ENCODE measurements at places on chromosomes 1 and 21.

DNA sequence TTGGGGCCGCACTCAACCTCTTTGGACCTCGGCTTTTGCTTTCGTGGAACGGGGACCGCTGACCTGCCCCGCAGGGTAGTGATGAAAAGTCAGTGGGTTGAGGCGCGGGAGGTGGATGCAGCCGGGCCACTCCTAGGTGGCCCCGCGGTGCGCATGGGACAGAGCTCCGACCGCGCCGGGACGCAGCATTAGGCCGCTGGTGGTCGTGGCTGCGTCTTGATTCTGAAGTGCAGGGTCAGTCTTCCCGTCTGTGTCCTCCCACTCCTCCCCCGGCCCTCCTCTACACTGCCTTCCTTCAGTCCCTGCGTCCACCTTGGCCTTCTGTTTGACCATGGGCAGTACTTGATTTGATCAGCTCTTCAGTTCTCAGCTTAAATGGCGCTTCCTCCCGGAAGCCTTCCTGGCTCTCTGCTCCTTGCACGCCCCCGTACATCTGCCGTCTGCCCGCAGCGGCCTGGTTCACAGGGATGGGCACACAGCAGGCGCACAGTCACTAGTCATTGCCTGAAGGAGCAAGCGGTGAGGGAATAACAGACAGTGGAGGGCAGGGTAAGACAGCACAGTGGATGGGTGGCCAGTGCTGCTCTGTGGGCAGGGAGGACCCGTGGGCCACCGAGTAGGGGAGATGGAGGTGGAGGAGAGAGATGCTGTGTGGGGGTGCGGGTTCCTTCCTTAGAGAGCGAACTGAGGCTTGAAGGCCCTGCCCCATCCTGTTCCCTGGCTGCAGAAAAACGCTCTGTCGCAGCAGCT lies 633 bp downstream of the THEMIS2 start:
- no peak for DNase-seq

DNA sequence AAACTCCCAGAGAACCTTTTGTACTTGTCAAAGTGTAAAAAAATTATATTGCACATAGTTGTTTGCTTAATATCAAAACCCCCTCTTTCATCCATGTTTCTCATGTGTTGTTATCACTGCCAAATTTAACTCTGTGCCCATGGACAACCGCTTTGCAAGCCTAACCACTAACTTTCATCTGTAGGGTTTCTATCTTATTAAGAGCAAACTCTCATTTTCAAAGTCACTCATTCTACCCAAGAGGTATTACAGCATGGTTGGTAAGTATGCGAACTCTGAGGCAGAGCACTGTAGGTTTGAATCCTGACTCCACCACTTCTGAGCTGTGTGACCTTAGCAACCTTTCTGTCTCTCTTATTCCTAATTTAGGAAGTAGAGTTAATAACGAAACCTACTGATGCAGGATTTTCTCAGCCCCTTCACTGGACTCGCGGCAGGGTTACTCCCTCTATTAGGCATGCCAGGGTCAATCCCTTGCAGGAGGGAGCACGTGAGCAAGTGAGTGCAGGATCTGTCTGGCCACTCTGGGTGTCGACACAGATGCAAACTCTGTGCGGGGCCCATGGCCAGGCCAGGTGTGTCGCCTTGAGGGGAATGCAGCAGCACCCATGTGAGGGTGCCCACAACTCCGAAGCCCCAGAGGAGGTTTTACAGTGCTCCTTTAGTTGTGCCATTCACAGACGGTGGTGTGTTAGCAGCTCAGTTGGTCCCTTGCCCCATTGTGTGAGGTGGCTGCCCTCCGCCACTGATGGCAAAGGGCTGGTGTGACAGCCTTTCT lies 361.5 kb upstream of the ADGRL2 start:
- DNase-seq = no peak

GRCh38 chr1:172641492-172641891 lies 17.4 kb upstream of the FASLG start:
- no peak for DNase-seq

GRCh38 chr1:103211073-103211472 lies 102.8 kb upstream of the COL11A1 start:
- DNase-seq = no peak

- no peak for DNase-seq
These were observed 43.9 kb downstream of the WNT9A start for GRCh38 chr1:227903614-227904501.

DNA sequence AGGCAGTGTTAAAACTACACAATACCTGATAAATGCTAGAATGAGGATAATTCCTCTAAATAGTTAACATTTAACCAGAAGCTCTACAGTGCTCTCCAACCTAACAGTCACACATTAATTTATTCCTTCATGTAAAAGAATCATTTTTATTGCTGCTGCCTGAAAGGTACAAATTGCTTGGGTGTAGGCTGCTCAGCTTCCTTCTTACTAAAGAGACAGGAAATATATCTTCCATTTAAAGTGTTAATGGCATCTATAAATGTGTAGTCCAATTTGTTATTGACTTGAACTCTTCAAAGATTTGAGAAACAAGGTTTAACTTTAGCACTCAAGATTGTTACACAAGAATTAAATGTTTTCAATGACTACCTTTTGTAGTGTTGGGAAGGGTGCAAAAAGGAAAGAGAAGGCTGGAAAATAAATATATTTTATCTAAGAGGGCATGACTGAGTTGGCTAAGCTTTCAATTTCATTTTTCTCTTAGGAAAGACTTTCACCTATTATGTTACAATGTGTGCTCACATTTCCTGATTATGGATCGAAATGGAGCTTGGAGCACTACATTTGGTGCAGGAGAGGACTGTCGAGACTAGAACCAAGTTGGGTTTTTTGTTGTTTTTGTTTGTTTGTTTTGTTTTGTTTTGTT lies 105.5 kb upstream of the CACYBP start:
- DNase-seq = no peak

- DNase-seq = no peak
These were observed 297.9 kb downstream of the GRIK1 start for GRCh38 chr21:29641635-29642550.

GRCh38 chr1:95154096-95154495 lies 36.9 kb downstream of the TLCD4 start:
- DNase-seq = no peak

DNA sequence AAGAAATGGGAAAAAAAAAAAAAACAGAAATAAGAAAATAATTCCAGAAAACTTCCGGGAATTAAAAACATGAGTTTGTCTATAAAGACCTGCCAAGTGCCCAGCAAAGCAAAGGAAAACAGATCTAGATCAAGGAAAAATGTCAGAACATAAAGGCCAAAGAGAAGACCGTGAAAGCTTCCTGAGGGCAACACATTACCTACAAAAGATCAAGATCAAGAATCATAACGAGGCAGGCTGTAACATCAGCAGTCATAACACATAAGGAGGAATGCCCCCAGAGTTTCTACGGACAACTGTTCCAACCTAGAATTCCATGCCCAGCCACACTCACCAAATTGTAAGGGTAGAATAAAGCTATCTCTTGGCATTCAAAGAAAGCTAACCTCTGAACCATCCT lies 3.8 kb downstream of the CCSAP start:
- DNase-seq = no peak

DNA sequence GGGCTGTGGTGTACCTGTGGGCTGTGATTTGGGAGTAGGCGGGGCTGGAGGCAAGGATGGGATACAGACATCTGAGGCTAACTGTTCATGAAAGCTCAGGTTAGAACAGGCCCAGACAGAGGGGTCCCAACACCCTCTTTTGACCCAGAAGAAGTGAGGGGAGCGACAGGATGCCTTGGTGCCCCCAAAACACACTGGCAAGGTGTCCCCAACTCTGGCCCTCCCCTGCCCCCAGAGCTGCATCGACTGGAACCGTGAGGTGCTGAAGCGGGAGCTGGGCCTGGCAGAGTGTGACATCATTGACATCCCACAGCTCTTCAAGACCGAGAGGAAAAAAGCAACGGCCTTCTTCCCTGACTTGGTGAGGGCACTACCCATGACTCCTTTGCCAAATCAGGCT lies 27.6 kb upstream of the PADI4 start:
- DNase-seq = no peak

DNA sequence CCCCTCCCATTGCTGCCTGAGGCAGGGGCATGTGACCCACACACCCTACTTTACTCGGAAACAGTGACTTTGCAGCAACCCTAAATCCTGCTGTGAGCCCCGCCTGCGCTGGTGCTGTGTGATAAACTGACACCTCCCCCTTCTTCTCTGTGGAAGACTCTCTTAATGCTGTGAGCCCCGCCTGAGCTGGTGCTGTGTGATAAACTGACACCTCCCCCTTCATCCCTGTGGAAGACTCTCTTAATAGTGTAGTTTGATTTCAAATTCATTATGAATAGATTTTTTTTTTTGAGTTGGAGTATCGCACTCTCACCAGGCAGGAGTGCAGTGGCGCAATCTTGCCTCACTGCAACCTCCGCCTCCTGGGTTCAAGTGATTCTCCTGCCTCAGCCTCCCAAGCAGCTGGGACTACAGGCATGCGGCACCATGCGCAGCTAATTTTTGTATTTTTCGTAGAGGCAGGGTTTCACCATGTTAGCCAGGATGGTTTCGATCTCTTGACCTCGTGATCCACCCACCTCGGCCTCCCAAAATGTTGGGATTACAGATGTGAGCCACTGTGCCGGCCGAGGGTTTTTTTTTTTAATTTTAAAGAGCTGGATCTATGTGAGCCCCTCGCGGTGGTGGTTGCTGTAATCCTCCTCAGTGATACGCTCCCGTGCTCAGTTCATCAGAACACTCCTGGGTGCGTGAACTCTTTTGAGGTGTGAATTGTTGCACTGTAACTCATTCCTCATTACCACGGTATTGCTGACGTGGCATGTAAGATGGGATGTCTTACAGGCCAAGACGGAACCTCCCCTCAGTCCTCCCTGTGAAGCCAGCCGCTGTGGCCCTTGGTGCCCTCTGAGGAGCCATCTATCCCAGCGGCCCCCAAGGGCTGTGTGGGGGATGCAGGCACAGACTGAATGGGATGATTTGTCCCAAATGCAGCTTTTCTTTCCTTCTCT lies 60.3 kb downstream of the GALNT2 start:
- no peak for DNase-seq

GRCh38 chr1:169487561-169487960 lies 1.8 kb upstream of the SLC19A2 start:
- DNase-seq = no peak

GRCh38 chr1:234505769-234506102 lies 26.8 kb upstream of the TARBP1 start:
- DNase-seq = no peak

DNA sequence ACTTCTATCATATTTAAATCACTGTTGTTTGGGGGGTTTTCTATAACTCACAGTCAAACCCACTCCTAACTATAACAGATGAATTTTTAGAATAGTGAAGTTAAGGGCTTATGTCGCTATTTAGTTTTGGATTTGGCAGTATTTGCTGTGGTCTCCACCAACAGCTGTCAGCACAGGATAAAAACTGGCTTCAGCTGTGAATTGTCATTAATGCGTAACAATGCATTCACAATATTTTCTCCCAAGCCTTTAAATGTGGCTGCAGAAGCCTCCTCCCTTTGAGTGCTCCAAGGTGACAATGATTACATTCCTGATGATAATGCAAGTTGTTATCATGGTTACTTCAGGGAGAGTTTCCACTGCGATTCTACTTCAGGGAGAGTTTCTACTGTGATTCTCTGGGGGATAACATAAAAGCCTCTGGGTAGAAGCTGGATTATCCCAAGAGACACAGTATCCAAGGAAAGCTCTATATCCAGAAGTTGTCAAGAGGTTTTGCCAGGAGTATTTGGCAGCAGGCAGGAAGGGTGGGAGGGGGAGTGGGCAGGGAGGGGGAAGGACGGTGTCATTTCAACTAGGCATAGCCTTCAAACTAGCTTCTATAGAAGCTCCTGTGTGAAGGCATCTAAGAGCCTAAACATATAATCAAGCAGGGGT lies 14.9 kb upstream of the SMIM12 start:
- no peak for DNase-seq

GRCh38 chr1:77290576-77290975 lies 8.8 kb downstream of the AK5 start:
- DNase-seq = no peak

DNA sequence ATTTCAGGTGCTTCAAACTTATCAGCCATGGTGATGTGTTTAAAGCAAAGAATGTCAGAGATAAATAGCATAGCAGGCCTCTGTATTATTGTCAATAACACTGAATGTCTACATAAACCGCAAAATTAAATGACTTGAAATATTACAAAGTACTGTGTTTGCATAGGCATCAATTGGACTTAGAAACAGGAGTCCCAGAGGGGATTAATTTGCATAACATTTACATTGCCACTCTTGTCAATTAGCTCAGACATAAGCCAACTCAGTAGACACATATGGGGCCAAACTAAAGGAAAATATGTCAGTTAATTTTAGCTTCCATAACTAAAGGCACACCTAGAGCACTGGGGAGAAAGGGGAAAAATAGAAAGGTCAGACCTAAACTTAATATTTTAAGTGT lies 814.5 kb upstream of the NEGR1 start:
- DNase-seq = no peak

GRCh38 chr1:1441002-1441888 lies 5.8 kb downstream of the VWA1 start:
- peak; percentile 31 for DNase-seq

DNA sequence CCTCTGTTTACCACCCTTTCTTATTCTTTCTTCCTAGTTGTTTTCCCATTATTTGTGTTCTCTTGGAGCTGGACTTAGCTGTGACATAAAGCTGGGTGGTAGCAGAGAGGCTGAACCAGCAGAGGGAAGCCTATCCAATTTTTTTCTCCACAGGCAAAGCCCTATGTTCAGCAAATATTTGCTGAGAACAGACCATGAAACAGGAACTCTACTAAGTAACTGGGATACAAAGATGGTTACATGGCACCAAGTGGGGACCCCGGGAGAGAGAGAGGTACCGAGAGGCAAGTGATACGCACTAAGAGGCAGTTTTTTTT lies 6.6 kb downstream of the CFAP141 start:
- DNase-seq = no peak

DNA sequence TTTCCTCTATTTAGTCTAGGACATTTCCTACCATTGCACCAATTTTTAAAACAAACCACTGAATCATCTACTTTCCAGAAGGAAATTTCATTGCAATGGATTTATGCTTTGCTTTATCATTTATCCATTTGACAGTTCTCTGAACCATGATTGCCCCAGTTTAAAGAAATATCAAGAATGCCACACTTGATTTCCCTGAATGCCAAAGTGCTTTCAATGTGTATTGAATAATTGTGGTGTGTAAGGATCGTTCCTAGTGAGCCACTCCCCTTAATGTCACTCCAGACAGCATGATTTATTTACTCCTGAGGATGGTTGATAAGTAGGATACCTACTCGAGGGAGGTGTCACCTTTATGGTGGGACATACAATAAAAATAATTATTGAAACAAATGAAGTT lies 169.6 kb downstream of the RYR2 start:
- DNase-seq = no peak

- DNase-seq = no peak
These were observed 237.4 kb downstream of the LMX1A start for GRCh38 chr1:165119086-165119485.

DNA sequence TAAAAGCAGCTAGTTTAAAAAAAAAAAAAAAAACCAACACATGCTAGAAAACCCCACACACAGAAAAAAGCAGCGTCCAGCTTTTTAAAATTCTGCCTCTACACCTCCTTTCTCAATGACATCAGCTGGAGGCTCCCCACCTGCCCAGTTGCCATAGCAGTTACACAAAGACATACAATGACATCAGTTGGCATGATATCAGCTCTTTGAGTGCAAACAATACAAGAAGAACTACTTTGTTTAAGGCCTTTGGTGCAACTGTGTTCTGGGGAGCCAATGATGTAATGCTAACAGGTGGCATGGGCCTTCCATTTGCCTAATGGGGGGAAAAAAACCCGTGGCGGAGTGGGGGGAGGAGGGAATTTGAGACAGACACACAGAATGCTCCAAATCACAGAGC lies 32.9 kb downstream of the DUSP10 start:
- peak; percentile 96 for DNase-seq

Data from NCI-H2029 (cell line).